NCI-H2081 treated with DMSO at 0.1 percent for 48 hours (cell line): ENCODE measurements at places on chromosomes 2 and 18.
A peak's percentile ranks its signal among the peaks of the same experiment; 100 is the strongest.

DNA sequence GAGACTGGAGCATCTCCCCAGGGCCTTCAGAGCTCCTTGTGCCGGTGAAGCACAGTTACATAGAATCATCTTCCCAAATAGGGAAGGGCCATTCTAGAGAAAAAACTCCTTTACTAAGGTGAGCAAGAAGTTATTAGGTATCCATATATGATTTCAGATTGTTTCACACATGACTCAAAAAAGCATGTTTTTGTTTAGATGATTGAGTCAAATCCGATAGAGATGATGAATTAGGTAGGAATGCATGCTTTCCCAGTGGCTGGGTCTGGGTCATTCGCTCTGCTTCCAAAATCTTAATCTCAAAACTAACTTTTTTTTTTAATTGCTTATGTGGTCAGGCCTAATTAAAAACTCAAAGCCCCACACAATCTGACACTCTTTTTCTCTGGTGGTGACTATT lies 3.8 kb downstream of the NT5C1B start:
- no peak for DNase-seq

- DNase-seq, result no peak
These were observed 42.4 kb downstream of the TMEM237 start for GRCh38 chr2:201600906-201601305.

DNA sequence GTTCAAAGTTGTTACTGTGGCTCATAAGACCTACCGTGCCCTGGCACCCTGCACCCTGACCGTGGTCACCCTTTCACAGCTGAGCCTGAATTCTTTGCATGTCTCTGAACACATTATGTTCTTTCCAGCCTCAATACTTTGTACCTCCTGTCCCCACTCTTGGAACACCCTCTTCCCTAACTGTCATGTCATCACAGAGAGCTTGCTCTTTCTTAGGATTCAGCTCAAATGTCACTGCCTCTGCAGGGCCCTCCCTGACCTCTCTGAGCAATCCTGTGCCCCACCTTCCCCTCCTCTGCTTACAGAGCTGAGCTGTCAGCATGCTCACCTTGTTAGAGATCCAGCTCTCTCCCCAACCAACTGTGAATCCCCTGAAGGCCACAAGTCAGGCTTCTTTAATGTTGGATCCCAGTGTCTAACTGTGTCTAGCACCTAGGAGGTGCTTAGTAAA lies 15.0 kb downstream of the PRKAG3 start:
- DNase-seq, result no peak

DNA sequence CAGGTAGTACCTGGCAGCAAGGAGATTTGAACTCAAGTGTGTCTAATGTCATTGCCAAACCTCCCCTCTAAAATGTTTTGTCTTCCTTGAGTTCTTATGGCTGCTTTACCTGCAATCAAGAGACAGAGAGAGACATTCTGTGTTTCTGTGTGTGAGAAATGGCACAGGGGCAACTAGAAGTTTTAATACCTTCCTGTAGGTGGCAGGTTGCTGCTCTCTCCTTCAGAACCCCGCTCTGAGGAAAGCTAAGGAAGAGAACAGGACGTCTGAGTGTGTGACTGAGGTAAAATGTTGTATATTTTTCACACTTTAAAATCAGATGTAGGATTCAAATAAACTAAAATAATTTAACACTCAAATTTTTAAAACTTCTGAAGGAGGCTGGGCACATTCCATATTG lies 19.2 kb downstream of the DTNA start:
- no peak for DNase-seq

GRCh38 chr2:60079562-60079961 lies 473.9 kb downstream of the BCL11A start:
- no peak for DNase-seq

- DNase-seq, result no peak
These were observed 1.6 kb upstream of the COPS9 start for GRCh38 chr2:240137596-240138253.

GRCh38 chr2:240797500-240797895 lies 22.5 kb downstream of the KIF1A start:
- DNase-seq, result no peak

- no peak for DNase-seq
These were observed 96.2 kb upstream of the CTAGE1 start for GRCh38 chr18:22513721-22514481.

- DNase-seq, result no peak
These were observed 266.8 kb upstream of the CXCR4 start for GRCh38 chr2:136384531-136385303.

- DNase-seq, result no peak
These were observed 1.9 kb upstream of the SPOPL start for GRCh38 chr2:138499684-138500083.

DNA sequence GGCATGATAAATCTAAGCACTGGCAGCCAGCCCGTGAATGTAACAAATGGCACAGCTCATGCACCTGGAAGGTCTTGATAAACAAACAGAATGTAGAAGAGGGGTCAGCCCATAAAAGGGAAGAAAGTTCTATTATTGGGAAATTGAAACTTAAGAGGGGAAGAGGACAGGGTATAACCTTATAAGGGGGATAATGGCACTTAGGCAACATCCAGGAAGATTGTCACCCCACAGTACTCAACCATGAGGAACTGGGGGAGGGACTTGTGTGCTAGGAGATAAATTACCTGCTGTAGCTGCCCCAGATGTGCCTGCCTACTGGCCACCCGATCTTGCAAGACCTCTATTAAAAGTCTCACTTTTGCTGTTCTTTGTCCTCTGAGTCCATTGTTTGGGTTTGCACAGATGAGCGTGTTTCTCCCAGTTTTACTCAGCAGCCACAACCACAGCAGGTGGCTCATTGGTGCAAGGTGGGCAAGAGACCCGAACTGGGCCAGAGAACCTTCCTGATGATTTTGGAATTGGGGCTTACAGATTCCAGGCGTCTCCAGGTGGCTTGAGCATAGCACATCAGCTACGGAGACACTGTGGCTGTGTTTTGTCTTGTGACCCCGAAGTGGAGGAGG lies 79.0 kb upstream of the TAF1B start:
- DNase-seq, result no peak

GRCh38 chr2:225771701-225772100 lies 372.2 kb downstream of the NYAP2 start:
- no peak for DNase-seq

DNA sequence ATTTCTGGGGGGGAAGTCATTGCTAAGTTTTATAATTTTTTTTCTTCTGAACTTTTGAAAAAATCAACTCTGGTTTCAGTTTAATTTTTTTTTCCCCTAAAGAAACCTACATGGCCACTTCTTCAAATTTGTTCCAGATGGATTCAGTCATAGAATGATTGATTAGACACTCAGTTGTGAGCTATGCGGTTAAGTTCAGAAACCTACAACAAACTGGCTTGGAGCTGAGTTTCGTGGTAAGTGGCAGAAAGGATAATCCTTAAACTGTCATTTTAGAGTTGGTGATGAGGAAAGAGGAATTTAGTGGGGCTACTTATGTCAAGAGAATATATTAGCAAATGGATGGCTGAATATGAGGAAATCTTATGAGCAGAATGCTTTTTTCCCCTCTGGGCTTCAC lies 23.7 kb downstream of the EFEMP1 start:
- no peak for DNase-seq

- no peak for DNase-seq
These were observed 1653.3 kb upstream of the TMEFF2 start for GRCh38 chr2:193847991-193848390.

- no peak for DNase-seq
These were observed 93.5 kb upstream of the SLC14A2 start for GRCh38 chr18:45521777-45522176.

DNA sequence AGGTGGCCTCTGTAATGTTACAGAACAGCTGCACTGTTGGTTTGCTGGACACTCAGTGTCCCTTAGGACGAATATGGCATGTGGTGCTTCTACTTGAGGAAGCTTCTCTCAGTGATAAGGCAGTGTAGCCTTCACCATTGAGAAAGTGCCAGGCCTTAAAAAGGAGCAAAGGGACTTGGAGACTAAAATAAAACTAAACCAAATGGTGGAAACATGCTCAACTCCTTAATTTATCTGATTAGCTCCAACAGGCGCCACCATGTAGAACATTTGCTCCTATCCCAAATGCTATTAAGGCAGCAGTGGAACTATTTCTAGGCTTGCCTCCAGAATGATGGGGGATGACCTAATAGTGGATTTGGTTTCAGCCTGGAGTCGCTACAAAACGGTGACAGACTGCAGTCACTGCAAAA lies 77.5 kb upstream of the MYL1 start:
- no peak for DNase-seq

- peak; percentile 43 for DNase-seq
These were observed 48.0 kb downstream of the ZNF407 start for GRCh38 chr18:74645679-74646078.

DNA sequence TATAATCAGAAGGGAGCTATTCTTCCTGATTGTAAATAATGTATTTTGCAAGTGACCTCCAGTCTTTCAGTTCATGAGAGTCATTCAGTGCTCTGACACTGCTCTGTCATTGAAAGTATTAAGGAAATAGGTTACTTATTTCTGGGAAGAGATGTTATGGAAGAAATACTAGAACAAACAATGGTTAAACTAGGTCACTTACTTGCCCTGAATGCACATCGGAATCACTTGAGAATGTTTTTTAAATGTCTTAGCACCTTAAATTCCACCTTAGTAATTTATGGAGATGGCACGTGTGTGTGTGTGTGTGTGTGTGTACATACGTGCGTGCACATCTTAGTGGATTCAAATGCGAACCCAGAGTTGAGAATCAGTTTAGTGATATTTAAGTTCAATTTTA lies 126.6 kb upstream of the KCNH7 start:
- DNase-seq, result no peak

- no peak for DNase-seq
These were observed 40.6 kb upstream of the TMEM247 start for GRCh38 chr2:46438794-46439193.

DNA sequence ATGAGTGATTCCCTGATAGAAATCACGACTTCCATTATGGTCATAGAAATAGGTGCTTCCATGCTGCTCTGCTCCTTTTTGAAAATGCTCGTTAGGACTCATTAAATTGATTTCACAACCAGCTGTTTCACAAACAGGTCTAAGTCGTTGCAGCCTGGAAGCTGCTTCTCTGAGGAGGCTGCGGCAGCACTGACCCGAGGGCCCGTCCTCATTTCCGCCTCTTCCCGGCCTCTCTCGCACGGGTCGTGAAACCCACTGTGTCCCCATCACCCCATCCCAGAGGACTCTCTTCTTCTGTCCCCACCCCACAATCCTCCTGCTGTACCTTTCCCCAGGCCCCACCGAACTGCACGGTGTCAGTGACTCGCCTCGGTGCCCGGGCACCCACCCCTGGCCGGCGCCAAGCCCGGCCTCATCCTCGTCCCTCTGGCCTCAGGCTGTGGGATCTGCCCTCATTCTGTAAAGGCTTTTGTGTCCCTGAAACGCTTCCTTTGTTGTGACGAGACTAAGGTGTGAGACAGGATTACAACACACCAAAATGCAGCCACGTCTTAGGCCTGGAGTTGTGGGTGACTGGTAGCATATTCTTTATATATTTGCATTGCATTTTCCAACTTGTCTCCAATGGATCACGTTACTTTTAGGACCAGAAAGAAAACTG lies 112.7 kb upstream of the CTDP1 start:
- no peak for DNase-seq
